GM23248 (cell line): ENCODE measurements at places on chromosomes 3 and 15. TPM values are rescaled to one million over a fixed set of nuclear protein-coding genes. Genes with fewer than 3 reads are reported as not detected.

The TMCO5A gene
- total RNA-seq: not detected in 2 replicates

GRCh38 chr3:52493232-52494017 is 1.7 kb upstream of the STAB1 start:
- no peak for DNase-seq
- H3K27ac ChIP-seq: no peak overlapping the region
- no peak overlapping the region for H3K4me3 ChIP-seq
- peaks cover 7% of the 10 kb centered on the region; the same call in 1 of the 2 replicates for H3K36me3 ChIP-seq

DNA sequence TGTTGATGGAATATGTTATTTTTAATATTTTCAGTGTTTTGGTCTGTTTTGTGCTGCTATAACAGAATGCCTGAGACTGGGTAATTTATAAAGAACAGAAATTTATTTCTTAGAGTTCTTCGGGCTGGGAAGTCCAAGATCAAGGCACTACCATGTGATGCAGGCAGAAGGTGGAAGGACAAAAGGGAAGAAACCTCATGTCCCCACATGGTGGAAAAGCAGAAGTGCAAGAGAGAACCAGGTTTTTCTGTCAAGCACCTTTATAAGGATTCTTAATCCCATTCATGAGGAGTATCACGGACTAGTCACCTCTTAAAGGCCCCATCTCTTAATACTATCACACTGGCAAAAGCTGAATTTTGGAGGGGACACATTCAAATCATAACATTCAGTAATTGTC is 57.9 kb upstream of the EPHB3 start:
- no peaks in the 10 kb centered on the region for H3K36me3 ChIP-seq
- no peak for DNase-seq
- H3K4me1 ChIP-seq: peaks cover 20% of the 10 kb centered on the region
- H3K27me3 ChIP-seq: peaks cover 7% of the 10 kb centered on the region

The APOD gene
- total RNA-seq: 0.97 TPM in 1 of 2 replicates, not detected in the other

DNA sequence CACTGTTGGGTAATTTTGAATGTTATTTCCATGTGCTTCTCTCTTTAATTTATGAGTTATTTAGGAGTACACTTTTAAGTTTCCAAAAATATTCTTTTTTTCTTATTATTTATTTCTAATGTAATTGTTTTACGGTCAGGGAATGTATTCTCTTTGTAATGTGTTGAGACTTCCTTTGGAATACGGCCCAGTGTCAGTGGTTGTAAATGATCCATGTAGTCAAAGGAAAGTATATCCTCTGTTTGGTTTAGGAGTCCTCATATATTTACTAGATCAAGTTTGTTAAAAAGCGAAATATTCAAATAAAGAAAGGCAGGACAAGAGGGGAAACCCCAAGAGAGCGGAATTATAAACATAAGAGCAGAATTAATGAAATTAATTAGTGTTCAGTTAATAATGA is 49.0 kb upstream of the ADGRG7 start:
- no peaks in the 10 kb centered on the region for H3K27me3 ChIP-seq
- no peaks in the 10 kb centered on the region for H3K36me3 ChIP-seq
- no peak overlapping the region for H3K27ac ChIP-seq
- no peak overlapping the region for H3K4me3 ChIP-seq

- H3K36me3 ChIP-seq: no peaks in the 10 kb centered on the region
- no peaks in the 10 kb centered on the region for H3K27me3 ChIP-seq
- no peak overlapping the region for H3K4me3 ChIP-seq
- peaks cover 3% of the 10 kb centered on the region; the same call in 1 of the 2 replicates for H3K4me1 ChIP-seq
Measured at GRCh38 chr15:70382009-70382749, 284.5 kb upstream of the TLE3 start.

GRCh38 chr3:53754325-53754724 is 91.9 kb downstream of the CHDH start:
- 0 out of 2 replicates have a peak, but pooled peaks cover 3% of the 10 kb centered on the region for H3K27me3 ChIP-seq
- H3K4me1 ChIP-seq: no peaks in the 10 kb centered on the region
- DNase-seq: no peak
- no peaks in the 10 kb centered on the region for H3K36me3 ChIP-seq
- no peak overlapping the region for H3K27ac ChIP-seq

The B4GALT4 gene
- 55.6 and 56.0 TPM in 2 replicates for total RNA-seq

DNA sequence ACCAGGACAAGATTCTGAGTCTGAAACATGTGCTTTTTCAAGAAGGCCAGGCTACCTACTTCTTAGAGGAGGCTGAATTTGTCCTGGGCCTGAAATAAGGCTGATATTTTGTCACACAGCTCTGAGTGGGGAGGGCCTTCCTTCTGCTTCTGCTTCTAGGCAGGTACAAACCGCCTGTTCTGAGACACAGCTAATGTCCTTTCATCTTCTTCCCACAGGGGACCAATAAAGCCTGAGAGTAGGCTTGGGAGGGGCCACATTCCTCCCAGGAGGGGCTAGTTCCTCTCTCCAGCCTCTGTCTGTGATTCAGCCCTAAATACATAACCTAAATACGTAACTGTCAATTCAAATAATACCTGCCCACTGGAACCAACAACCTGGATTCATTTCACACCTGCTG is 34.8 kb downstream of the CRYGS start:
- no peak overlapping the region for H3K4me3 ChIP-seq
- H3K27ac ChIP-seq: no peak overlapping the region
- no peaks in the 10 kb centered on the region for H3K4me1 ChIP-seq
- peaks cover 65% of the 10 kb centered on the region for H3K27me3 ChIP-seq
- H3K36me3 ChIP-seq: no peaks in the 10 kb centered on the region

GRCh38 chr3:130688697-130689470 is 57.7 kb downstream of the PIK3R4 start:
- no peak overlapping the region for H3K27ac ChIP-seq
- H3K27me3 ChIP-seq: no peaks in the 10 kb centered on the region
- H3K4me1 ChIP-seq: peaks cover 21% of the 10 kb centered on the region
- DNase-seq: no peak
- H3K36me3 ChIP-seq: peaks cover 3% of the 10 kb centered on the region; the same call in 1 of the 2 replicates

The C3orf70 gene
- not detected in 2 replicates for total RNA-seq

The TRIM71 gene
- total RNA-seq: under 0.01 TPM in 1 of 2 replicates, not detected in the other

DNA sequence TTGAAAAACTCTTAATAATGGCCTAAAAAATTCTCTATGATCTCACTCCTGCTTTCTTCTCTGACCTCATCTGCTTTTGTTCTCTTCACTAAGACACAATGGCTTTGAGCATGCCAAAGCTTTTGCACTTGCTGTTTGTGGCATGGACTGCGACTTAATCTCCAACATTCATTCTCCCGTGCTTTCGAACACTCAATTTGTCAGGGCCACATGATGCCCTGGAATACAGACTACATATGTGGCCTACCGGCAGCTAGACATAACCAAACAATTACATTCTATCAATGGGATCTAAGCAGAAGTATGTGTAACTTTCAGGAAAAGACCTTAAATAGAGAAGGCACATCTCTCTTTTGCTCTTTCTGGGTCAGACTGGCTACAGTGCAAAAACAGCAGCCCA is 506.5 kb downstream of the MAGI1 start:
- no peaks in the 10 kb centered on the region for H3K4me1 ChIP-seq
- no peak overlapping the region for H3K27ac ChIP-seq
- H3K27me3 ChIP-seq: no peaks in the 10 kb centered on the region
- no peaks in the 10 kb centered on the region for H3K36me3 ChIP-seq
- no peak for DNase-seq

The MYL3 gene
- not detected in 2 replicates for total RNA-seq

The CCNB2 gene
- total RNA-seq: 23.2 and 23.3 TPM in 2 replicates

DNA sequence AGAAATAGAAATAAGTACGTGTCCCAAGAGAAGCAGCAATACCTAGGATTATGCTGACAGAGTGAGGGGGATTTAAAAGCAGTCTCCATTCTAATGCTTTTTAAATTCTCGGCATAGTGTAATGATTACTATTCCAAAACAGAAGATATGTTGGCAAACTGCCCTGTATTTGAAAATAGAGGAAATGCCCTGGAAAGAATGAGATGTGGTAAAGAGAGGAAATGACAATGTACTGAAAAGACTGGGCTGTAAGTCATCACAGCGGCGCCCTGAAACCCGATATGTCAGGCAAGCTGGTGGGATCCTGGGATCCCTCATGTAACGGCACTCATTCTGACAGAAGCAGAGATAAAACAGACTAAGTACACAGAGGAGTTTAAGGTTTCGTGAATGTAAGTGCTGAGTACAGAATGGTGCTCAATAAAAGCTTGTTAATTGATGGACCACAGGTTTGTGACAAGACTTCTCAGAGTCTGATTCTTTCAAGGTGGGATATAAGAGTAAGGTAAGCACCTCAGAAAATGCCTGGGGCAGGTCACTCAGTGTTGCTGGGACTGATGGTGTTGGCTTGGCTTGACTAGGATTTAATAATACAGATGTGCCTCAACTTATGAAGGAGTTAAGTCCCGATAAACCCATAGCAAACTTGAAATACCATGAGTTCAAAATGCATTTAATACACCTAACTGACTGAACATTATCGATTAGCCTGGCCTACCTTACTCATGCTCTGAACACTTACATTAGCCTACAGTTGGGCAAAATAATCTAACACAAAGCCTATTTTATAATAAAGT is 91.4 kb downstream of the NFKBIZ start:
- H3K27me3 ChIP-seq: no peaks in the 10 kb centered on the region
- peak overlapping the region; percentile 87 for H3K27ac ChIP-seq
- H3K4me1 ChIP-seq: peaks cover 76% of the 10 kb centered on the region
- peak; percentile 96 for DNase-seq

DNA sequence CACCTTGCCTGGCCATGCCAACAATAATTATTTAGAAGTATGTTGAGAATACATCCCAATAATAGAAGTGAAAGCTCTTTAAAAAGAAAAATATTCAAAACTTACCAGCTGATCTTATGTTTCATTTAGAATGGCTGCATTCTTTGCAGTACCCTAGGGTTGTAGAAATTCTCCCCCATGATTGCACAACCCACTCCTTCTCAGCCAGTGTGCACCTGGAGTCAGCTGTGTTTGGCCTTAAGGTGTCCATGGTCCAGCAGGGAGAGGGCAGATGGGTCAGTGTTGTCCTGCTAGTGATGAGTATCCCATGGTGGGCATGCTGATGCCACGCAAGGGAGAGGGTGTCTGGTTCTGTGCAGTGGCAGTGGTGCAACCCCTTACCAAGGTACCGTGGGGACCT is 117.3 kb downstream of the IGF1R start:
- no peaks in the 10 kb centered on the region for H3K27me3 ChIP-seq
- H3K4me1 ChIP-seq: peaks cover 6% of the 10 kb centered on the region; the same call in 1 of the 2 replicates
- no peak overlapping the region for H3K4me3 ChIP-seq
- DNase-seq: no peak
- H3K36me3 ChIP-seq: no peaks in the 10 kb centered on the region

The TM4SF4 gene
- total RNA-seq: 0.97 TPM in 1 of 2 replicates, not detected in the other

DNA sequence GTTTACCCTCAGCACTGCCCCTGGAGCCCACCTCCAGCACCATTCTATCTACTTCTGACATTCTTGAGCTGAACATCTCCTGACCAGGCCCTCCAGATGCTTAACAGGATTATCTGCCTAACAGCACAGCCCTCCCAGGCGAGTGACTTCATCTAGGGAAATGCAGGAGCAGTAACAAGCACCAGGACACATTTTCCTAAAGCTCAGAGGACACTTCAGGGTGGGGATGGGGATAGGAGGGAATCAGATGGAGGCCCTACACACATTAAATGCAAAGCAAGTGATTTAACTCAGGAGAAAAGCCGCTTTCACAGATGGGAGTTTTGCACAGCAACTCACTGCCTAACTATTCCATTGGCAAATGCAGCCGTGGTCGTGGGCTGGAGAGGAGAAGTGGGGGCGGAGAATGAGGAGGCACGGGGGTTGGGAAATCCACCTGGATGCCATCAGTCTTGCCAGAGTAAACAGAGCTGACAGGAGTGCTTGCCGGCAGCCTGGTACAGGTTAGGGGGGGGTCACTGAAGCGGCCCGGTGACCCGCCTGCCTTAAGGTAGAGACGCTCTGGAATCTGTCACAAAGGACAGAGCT is 21.3 kb upstream of the BNC1 start:
- peaks cover 15% of the 10 kb centered on the region for H3K4me1 ChIP-seq
- H3K36me3 ChIP-seq: no peaks in the 10 kb centered on the region
- H3K4me3 ChIP-seq: no peak overlapping the region

The ROBO2 gene
- under 0.01 TPM in 1 of 2 replicates, not detected in the other for total RNA-seq

- no peak for DNase-seq
- H3K27ac ChIP-seq: no peak overlapping the region
- H3K4me1 ChIP-seq: no peaks in the 10 kb centered on the region
- H3K4me3 ChIP-seq: no peak overlapping the region
- no peaks in the 10 kb centered on the region for H3K36me3 ChIP-seq
- no peaks in the 10 kb centered on the region for H3K27me3 ChIP-seq
Measured at GRCh38 chr3:52372822-52373504, 56.8 kb downstream of the DNAH1 start.

The SV2B gene
- total RNA-seq: not detected in 2 replicates

The GOLGA8S gene
- total RNA-seq: 0.11 and 0.13 TPM in 2 replicates

The CACNA1D gene
- total RNA-seq: not detected in 2 replicates

The CIDEC gene
- total RNA-seq: not detected in 2 replicates

The GAP43 gene
- total RNA-seq: 0.54 and 0.63 TPM in 2 replicates

The SPATA12 gene
- not detected in 2 replicates for total RNA-seq

DNA sequence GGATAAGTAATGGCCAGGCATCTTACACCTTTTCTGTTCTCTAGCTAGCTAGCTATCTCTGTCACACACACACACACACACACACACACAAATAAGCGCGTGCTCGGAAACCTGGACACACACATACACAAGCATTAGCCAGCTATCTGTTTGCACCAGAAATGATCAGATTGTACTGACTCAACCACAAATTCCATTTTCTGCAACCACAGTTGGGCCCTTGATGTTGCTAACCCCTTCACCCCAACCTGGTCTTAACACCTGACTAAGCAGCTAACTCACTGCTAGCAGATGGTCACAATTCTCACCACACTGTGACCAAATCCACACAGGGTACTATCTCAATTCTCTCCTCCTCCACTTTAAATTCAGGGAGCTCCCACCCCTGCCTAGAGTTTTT is 183.0 kb upstream of the THBS1 start:
- no peak overlapping the region for H3K4me3 ChIP-seq
- no peaks in the 10 kb centered on the region for H3K27me3 ChIP-seq
- DNase-seq: no peak

DNA sequence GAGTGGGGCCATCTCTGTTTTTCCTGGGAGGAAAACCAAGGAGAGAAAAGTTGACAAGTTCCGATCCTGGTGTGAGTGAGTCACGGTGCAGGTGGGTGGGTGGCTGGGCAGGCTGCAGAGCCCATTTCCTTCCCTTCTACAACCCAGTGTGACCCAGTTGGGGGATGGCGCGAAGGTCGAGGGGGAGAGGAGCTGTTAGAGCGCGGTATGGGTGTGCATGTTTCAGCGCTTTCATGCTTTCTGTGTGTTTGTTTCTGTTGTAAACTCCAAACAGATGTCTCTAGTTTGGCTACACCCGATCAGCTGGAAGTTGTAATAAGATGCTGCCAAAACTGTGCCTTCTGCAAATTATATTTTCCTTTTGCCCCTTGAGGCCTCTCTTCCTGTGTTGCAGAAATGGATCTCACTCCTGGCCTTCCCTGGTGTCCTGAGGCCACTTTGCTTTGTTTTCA is 3.8 kb downstream of the FAM43A start:
- H3K27ac ChIP-seq: no peak overlapping the region
- peak; percentile 62 for DNase-seq
- peaks cover 19% of the 10 kb centered on the region for H3K4me1 ChIP-seq

DNA sequence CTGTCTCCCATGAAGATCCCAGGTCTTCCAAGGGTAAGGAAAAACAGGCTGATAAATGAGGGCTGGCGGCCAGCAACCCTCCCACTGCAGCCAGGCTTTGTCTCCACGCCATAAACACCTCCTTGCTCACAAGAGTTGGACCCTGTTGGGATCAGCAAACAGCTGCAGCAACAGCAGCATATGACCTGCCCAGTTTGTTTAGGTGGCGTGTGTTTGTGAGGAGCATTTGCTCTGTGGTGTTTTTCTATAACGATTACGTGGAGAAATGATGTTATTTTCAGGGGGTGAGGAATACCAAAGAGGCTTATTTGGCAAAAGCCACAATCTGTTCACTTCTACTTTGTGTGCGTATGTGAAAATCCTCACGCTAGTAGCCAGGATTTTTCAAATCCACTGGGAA is 58.5 kb downstream of the RFTN1 start:
- DNase-seq: no peak
- H3K4me3 ChIP-seq: no peak overlapping the region
- peaks cover 15% of the 10 kb centered on the region for H3K4me1 ChIP-seq
- no peaks in the 10 kb centered on the region for H3K27me3 ChIP-seq
